ENCODE measurements at places on chromosomes 1 and 21. TPM values are rescaled to one million over a fixed set of nuclear protein-coding genes. Genes with fewer than 3 reads are reported as not detected.

Gene ARHGEF16
- 0.97 TPM for total RNA-seq

Gene SLC26A9
- total RNA-seq: not detected

Gene BMP8A
- total RNA-seq: 1.7 TPM

Gene CELA3A
- total RNA-seq: not detected

Gene NTNG1
- total RNA-seq: 2.9 TPM

Gene TRABD2B
- total RNA-seq: not detected

Gene TIE1
- total RNA-seq: under 0.01 TPM

Gene OR2T33
- not detected for total RNA-seq

Gene HJV
- total RNA-seq: not detected

Gene WARS2
- 20.3 TPM for total RNA-seq

Gene CYP2J2
- total RNA-seq: not detected

Gene ANGPTL3
- total RNA-seq: not detected

Gene SH3BGR
- 2.2 TPM for total RNA-seq

Gene ITGB2
- 0.43 TPM for total RNA-seq

Gene OSCP1
- 6.0 TPM for total RNA-seq

Gene HES4
- 8.1 TPM for total RNA-seq

Gene C1orf216
- total RNA-seq: 19.9 TPM

Gene TNFSF18
- total RNA-seq: 2.9 TPM

Gene MTOR
- 47.5 TPM for total RNA-seq

Gene TNFSF4
- total RNA-seq: 127 TPM

Gene FAM72D
- 0.43 TPM for total RNA-seq

Gene SWT1
- 3.9 TPM for total RNA-seq

Gene LCE1D
- not detected for total RNA-seq

Gene TP73
- total RNA-seq: not detected

Gene LCE1B
- total RNA-seq: not detected

Gene SPRR2D
- total RNA-seq: not detected

Gene HSD3B1
- total RNA-seq: not detected

Gene RYR2
- total RNA-seq: not detected

Gene MROH7
- total RNA-seq: under 0.01 TPM

Gene MYOG
- total RNA-seq: not detected

Gene HFM1
- total RNA-seq: under 0.01 TPM

Gene RIPK4
- not detected for total RNA-seq

Gene C4BPB
- 0.32 TPM for total RNA-seq

Gene TTC39A
- total RNA-seq: 0.64 TPM

Gene TDRD10
- total RNA-seq: not detected

Gene CD1E
- total RNA-seq: not detected

Gene INSRR
- not detected for total RNA-seq

Gene USP33
- total RNA-seq: 120 TPM

Gene FABP3
- 54.8 TPM for total RNA-seq

Gene CMPK1
- total RNA-seq: 78.0 TPM

Gene ZNF281
- 48.8 TPM for total RNA-seq

Gene OLIG2
- not detected for total RNA-seq

Gene DISC1
- 9.9 TPM for total RNA-seq

Gene FAM3B
- not detected for total RNA-seq

Gene TNFRSF25
- 2.9 TPM for total RNA-seq

Gene TNFRSF4
- 0.43 TPM for total RNA-seq

Gene KRTAP11-1
- total RNA-seq: not detected

Gene AUNIP
- total RNA-seq: 3.5 TPM

Gene TAL1
- total RNA-seq: not detected

Data from fibroblast of villous mesenchyme (primary cell).